Urinary bladder (tissue), 4 donors: ENCODE measurements at places on chromosomes 16 and 17. TPM values are rescaled to one million over a fixed set of nuclear protein-coding genes. Genes with fewer than 3 reads are reported as not detected.
A peak's percentile ranks its signal among the peaks of the same experiment; 100 is the strongest.

Gene KLHL10
- total RNA-seq, result 0.48 TPM

- no peak for DNase-seq
Observed at GRCh38 chr17:15247891-15248529, 17.1 kb downstream of the PMP22 start.

Gene ACD
- 9.5 TPM for total RNA-seq

Gene PRR29
- 0.42 TPM for total RNA-seq

Gene P2RX1
- total RNA-seq, result 19.6 TPM

Gene NUDT16L1
- 17.0 TPM for total RNA-seq

DNA sequence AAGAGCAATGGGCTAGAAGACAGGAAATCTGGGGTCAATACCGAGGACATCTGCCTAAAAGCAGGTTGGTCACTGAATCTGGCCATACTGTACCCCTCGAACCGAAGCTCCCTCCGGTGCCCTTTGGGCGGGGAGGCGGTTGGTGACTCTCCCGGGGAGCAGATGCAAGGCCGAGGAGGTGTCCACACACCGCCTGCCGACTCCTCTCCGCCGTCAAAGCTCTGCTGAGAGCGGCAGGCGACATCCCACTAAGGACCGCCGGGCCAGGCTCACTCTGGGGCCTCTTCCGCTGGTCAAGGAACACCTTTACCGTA is 458 bp downstream of the ZNF200 start:
- no peak for DNase-seq

GRCh38 chr16:64412578-64413280 is 709.1 kb downstream of the CDH11 start:
- DNase-seq, result no peak

Gene CYBC1
- 27.2 TPM for total RNA-seq

Gene XPO6
- 85.7 TPM for total RNA-seq

DNA sequence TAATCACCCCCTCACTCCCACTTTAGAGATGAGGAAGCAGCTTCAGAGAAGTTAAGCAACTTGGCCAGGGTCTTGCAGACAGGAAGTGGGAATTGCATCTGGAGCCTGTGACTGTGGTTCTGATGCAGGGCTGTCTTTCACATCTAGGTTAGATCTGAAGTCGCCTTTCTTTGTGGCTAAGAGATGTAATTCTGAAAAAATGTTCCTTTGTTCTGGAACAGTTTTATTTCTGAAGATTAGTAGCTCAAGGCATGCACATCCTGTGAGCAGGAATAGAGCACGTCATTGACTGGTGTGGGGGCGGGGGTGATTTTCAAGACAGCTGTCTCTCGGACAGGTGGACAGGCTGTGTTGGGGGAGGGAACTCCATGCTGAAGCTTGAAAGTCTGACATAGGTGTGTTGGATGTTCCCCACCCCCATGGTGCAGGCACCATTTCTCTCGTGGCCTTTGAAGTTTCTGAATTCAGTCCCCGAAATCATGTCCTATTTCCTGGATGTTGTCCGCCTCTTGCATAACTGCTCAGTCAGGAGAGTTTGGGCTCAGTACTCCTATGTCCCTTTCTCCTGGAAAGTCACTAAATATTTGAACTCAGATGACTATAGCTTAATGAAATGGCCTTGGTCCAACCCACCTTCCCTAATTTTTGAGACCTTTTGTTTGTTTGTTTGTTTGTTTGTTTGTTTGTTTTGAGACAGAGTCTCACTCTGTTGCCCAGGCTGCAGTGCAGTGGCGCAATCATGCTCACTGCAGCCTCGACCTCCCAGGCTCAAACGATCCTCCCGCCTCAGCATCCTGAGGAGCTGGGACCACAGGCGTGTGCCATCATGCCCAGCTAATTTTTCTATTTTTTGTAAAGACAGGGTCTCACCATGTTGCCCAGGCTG is 21.0 kb upstream of the HERPUD1 start:
- no peak for DNase-seq

- no peak for DNase-seq
Observed at GRCh38 chr17:57603546-57603945, 141.6 kb downstream of the CCDC182 start.

DNA sequence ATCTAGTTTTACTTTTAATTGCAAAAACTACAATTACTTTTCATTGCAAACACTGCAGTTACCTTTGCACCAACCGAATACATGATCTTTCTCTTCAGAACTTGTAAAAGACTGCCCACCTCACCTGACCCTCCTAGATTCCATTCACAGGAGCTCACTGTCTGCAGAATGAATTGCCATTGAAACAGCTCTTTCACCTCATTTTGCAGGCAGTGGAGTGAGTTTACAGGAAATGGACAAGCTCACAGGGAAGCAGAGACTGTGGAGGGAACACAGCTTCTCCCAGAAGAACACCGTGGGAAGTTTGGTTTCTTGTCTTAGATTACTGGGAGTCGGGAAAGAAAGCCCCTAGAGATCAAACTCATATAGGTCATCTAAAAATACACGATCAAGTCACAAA is 439.7 kb upstream of the RBFOX1 start:
- no peak for DNase-seq

- no peak for DNase-seq
Observed at GRCh38 chr17:79087428-79088143, 13.0 kb downstream of the ENGASE start.

- DNase-seq, result peak; percentile 40
Observed at GRCh38 chr17:50363217-50364060, 9.5 kb downstream of the MRPL27 start.

Gene CDRT15L2
- total RNA-seq, result not detected

Gene CCDC40
- 8.0 TPM for total RNA-seq

- no peak for DNase-seq
Observed at GRCh38 chr16:12089492-12090150, 113.1 kb downstream of the SNX29 start.

DNA sequence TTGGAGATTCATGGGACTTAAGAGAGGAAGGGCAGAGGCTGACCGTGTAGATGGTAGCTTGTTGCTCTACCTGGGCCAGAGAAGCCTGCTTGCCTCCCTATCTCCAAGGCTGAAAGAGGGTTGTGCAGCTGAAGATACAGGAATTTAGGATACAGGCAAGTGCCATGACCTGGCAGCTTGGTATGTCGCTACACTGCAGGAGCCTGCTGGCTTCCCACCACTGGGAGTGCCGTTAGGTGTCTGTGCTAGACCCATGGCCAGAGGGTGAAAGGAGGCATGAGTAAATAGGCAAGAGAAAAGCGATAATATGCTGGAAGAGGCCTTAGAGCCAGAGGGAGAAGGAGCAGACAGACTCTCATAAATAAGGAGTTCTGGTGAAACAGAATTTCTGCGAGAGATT is 10.6 kb downstream of the NAA60 start:
- DNase-seq, result no peak

Gene HBA1
- total RNA-seq, result 472 TPM

Gene ALDH3A2
- 92.0 TPM for total RNA-seq

- no peak for DNase-seq
Observed at GRCh38 chr17:2542456-2542855, 30.8 kb upstream of the METTL16 start.

Gene NME3
- 19.1 TPM for total RNA-seq

Gene ASB16
- total RNA-seq, result 0.69 TPM

DNA sequence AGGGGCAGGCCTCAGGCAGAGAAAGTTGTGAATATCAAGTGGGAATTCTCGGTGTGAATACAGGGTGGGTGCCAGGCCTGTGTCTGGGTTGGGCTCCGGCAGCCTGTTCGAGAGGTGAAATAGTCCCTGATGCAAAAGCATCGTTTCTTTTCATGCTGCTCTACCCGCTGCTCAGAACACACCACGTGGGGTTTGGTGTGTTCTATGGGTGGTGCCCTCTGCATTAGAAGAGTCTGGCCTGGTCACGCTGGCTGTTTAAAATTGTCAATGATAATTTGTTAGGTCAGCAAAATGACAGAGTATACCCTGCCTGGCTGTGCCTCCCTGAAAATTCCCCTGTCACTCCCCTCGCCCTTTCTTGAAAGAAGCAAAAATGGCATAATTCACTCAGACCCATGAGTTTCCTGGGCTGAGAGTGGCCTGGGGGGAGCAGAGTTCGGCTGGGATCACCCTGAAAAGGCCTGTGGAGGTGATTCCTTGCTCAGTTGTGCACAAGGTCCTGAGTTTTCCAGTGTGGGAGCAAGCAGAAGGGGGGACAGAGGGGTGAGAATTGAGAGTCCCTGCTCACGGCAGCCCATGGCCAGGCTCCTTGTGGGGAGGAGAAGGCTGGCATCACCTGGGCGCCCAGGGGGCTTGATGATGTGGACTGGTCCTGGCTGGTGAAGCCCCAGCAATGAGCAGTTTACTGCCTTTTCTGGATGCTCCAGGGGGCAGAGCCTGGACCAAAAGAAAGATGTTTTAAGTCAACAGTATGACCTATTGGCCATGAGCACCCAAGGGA is 3.2 kb downstream of the CACNG5 start:
- DNase-seq, result no peak

DNA sequence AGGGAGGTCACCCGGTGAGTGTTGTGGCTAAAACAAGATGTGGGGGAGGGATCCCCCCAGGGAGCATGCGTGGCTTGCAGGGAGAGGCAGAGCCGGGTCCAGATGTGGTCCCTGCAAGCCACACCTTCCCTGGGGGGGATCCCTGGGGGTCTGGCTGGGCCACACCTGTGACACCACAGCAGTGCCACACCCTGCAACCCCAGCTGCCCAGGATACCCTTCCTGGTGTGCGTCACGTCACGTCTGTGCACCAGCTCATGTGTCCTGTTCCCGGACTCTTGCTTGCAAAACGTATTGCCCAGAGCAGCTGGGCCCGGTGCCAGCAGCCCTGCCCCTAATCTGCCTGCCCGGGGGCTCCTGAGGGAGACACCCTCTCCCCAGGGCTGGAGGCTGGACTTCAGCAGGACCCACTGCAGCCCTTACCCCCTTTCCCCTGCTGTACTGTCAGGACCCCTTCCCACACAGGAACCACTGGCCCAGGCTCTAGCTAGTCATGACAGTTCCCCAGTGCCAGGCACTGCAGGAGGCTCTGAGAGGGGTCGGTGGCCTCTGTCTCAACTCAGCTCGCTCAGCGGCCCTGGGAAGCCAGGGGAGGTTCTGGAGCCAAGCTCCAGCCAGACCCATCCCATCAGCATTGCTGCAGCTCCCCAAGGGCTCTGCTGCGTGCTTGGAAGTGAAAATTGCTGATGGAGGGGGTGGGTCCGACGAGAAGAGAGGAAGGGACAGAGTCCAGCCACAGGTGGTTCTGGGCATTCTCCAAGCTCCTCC is 25.8 kb upstream of the ACSF3 start:
- no peak for DNase-seq

Gene TBC1D3H
- total RNA-seq, result not detected

DNA sequence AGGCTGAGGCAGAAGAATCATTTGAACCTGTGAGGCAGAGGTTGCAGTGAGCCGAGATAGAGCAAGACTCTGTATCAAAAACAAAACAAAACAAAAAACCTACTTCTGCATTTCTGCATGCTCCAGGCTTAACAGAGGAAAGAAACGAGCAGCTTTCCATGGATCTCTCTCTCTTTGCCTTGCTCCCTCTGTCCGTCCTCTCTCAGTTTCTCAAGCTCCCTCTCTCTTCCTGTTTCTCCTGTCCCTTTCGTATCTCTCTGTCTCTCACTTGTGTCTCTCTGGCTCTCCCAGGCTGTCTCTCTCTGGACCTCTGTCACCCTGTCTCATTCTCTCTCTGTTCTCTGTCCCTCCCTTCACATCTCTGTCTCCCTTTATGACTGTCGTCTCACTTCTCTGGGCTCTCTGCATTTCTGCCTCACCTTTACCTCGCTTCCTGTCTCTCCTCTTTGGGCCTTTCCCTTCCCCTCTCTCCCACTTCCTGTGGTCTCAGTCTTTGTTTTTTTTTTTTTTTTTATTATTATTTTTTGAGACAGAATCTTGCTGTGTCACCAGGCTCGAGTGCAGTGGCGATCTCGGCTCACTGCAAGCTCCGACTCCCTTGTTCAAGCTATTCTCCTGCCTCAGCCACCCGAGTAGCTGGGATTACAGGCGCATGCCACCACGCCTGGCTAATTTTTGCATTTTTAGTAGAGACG is 4.1 kb upstream of the PITPNA start:
- no peak for DNase-seq
